ENCODE measurements at places on chromosomes 1 and 21. TPM values are rescaled to one million over a fixed set of nuclear protein-coding genes. Genes with fewer than 3 reads are reported as not detected.

SPRR4 gene
- total RNA-seq, result not detected

- no peaks in the 10 kb centered on the region for H3K27me3 ChIP-seq
- peak overlapping the region; percentile 46 for H3K27ac ChIP-seq
- H3K4me1 ChIP-seq, result peaks cover 74% of the 10 kb centered on the region
- peaks cover 48% of the 10 kb centered on the region for H3K36me3 ChIP-seq
Observed at GRCh38 chr1:88982055-88982454, 10.4 kb downstream of the KYAT3 start.

CACYBP gene
- 354 TPM for total RNA-seq

DNA sequence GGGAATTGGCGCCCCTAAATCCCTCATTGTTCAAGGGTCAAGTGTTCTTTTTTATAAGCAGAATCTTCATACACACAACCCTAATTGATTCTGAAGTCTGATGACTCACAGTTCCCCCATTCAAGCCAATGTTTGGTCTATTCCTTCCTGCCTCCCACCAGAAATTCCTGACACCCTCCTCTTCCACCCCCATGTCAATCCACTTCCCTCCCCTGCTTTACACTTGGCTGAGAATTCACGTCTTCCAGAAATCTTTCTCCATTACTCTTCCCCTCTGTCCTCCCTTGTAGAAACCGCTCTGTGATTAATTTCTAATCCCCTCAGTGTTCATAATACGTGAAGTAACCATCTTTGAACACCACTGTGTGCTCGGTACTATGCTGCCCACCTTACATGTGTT lies 76.2 kb upstream of the CD34 start:
- H3K4me3 ChIP-seq, result no peak overlapping the region
- no peak for DNase-seq
- H3K27ac ChIP-seq, result no peak overlapping the region
- peaks cover 6% of the 10 kb centered on the region for H3K27me3 ChIP-seq
- H3K36me3 ChIP-seq, result no peaks in the 10 kb centered on the region

- H3K4me1 ChIP-seq, result no peaks in the 10 kb centered on the region
- DNase-seq, result no peak
- H3K36me3 ChIP-seq, result no peaks in the 10 kb centered on the region
- no peak overlapping the region for H3K4me3 ChIP-seq
- H3K27me3 ChIP-seq, result peaks cover under 1% of the 10 kb centered on the region
Observed at GRCh38 chr1:43252225-43252624, 17.6 kb upstream of the TMEM125 start.

DNA sequence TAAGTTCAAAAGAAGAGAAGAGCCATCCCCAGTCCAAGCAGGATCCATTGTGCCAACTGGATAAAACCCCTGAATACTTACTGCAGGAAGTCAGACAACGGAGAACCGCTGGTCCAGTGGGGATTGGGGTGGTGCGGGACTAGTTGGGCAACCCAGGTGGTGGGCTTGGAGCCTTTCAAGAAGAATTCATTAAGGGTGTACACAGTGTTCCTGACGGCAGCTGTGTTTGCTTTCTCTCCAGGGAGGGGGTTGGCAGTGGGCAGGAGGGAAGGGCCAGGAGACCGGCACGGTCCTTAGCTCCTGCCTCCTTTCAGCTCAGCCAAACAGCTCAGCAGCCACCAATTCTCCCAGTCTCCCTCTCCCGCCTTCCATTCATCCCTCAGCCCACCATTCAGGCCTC lies 7.1 kb upstream of the CDK18 start:
- no peak overlapping the region for H3K4me3 ChIP-seq
- no peak overlapping the region for H3K27ac ChIP-seq
- H3K36me3 ChIP-seq, result no peaks in the 10 kb centered on the region
- DNase-seq, result no peak
- H3K27me3 ChIP-seq, result peaks cover 17% of the 10 kb centered on the region
- H3K4me1 ChIP-seq, result no peaks in the 10 kb centered on the region

DNA sequence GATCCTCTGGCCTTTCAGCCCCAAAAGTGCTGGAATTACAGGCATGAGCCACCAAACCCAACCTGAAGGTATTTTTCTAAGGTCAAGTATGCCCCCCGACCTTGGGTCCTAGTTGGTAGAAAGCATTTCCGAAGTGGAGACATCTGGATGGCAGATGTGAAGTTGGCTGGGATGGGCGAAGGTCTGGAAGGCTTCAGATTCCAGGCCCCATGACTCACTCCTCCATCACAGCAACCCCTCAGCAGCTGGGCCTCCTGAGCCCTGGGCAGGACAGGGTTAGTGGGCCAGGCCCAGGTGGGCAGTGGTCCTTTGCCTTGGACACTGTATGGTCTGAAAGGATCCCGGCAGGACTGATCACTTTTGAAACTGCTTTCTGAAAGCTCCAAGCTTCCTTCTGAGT lies 23.3 kb downstream of the NAV1 start:
- H3K4me3 ChIP-seq, result no peak overlapping the region
- DNase-seq, result no peak
- H3K27me3 ChIP-seq, result no peaks in the 10 kb centered on the region
- H3K27ac ChIP-seq, result no peak overlapping the region
- no peaks in the 10 kb centered on the region for H3K36me3 ChIP-seq

DNA sequence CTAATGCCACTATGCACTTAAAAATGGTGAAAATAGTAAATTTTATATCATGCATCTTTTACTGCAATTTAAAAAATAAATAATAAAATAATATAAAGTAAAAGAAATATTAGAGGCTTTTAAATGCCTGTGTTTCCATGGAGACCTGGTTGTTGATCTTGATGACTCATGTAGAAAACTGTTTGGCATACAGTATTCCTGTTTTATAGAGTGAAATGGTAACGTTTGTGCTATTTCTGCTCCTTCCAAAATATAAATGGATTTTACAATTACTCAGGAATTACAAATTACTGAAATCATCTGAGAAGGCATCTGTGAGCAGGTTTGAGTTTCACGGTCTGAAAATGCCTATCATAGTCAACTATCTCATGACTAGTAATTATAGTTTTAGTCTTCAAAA lies 98.4 kb upstream of the USP25 start:
- H3K27me3 ChIP-seq, result no peaks in the 10 kb centered on the region
- DNase-seq, result no peak
- H3K36me3 ChIP-seq, result no peaks in the 10 kb centered on the region
- no peak overlapping the region for H3K27ac ChIP-seq
- H3K4me3 ChIP-seq, result no peak overlapping the region
- H3K4me1 ChIP-seq, result no peaks in the 10 kb centered on the region

GRCh38 chr1:25197982-25198662 lies 34.2 kb downstream of the SYF2 start:
- no peaks in the 10 kb centered on the region for H3K36me3 ChIP-seq
- DNase-seq, result peak; percentile 11
- no peak overlapping the region for H3K4me3 ChIP-seq
- no peaks in the 10 kb centered on the region for H3K27me3 ChIP-seq
- peaks cover 10% of the 10 kb centered on the region for H3K4me1 ChIP-seq

TNNT2 gene
- total RNA-seq, result not detected

DNA sequence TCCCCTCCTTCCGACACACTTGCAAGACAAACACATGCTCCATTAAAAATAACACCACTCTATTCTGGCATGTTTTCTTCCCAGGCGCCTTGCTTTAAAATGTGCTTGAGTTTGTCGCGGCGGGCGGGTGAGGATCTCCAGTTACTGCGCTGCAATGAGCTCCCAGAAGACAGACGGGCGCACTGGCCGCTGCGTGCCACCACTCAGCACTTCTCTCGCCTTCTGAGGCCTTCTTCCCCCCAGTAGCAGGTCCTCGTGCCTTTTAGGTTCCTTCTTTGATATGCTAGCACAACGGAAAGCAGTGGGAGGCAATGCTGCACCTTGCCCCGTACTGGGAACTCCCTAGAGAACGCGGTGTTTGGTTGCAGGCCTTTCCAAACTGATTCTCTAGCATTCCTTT lies 279.5 kb upstream of the NR5A2 start:
- no peak for DNase-seq
- H3K4me1 ChIP-seq, result no peaks in the 10 kb centered on the region
- H3K27ac ChIP-seq, result no peak overlapping the region
- no peaks in the 10 kb centered on the region for H3K36me3 ChIP-seq
- no peak overlapping the region for H3K4me3 ChIP-seq

DNA sequence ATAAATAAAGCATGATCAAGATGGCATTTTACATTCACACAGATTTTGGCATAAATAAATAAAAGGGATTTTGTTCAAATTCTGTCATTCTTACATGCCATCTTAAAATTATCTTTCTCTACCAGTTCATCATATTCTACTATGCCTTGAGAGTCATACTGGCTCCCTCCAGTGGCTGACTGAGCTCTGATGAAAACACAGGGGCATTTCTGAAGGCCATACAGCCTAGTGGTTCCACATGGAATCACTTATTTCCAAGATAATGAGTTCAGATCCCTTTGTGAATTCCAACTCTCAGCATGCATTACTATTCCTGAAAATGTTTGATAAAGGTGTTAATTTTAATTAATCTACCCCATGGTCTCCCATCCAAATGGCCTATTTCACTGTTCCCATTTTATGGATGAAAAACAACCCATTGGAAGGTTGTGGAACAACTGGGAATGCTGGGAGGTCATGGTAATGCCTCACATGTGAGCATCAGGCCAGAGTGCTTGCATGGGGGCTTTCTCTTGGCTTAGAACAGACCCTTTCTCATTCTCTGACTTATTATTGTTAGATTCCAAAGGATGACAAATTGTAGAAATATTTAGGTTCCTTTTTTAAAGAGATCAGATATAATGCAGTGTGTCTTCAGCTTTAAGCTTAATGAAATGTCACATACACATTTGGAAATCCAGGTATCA lies 622.4 kb upstream of the PKN2 start:
- H3K4me3 ChIP-seq, result no peak overlapping the region
- peak; percentile 44 for DNase-seq
- no peaks in the 10 kb centered on the region for H3K36me3 ChIP-seq
- no peaks in the 10 kb centered on the region for H3K4me1 ChIP-seq
- peaks cover 5% of the 10 kb centered on the region for H3K27me3 ChIP-seq

- DNase-seq, result no peak
- peaks cover 12% of the 10 kb centered on the region for H3K27me3 ChIP-seq
- H3K27ac ChIP-seq, result no peak overlapping the region
- H3K4me3 ChIP-seq, result no peak overlapping the region
- H3K36me3 ChIP-seq, result no peaks in the 10 kb centered on the region
- H3K4me1 ChIP-seq, result no peaks in the 10 kb centered on the region
Observed at GRCh38 chr1:63124666-63125191, 197.6 kb upstream of the FOXD3 start.

DNA sequence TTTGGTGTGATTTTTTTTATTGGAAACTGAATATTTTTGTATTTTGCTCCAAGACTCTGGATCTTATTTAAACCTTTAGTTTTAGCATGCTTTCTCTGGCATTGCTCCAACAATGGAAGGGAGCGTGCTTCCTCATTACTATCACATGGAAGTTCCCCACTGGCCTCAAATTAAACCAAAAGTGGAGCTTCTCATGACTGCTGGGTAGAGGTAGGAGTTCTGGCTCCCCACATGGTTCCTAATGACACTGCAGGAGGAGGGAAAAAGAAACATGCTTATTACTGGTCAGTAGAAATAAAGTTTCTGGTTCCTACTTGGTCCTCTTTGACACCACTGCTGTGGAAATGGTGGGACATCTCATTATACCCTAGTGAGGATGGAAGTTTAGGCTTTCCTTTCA lies 310.5 kb downstream of the PTGER3 start:
- H3K27me3 ChIP-seq, result no peaks in the 10 kb centered on the region
- H3K36me3 ChIP-seq, result no peaks in the 10 kb centered on the region
- no peak overlapping the region for H3K4me3 ChIP-seq
- no peak for DNase-seq
- H3K27ac ChIP-seq, result no peak overlapping the region
- no peaks in the 10 kb centered on the region for H3K4me1 ChIP-seq

- H3K27ac ChIP-seq, result no peak overlapping the region
- peaks cover 12% of the 10 kb centered on the region for H3K4me1 ChIP-seq
- H3K27me3 ChIP-seq, result peaks cover 1% of the 10 kb centered on the region
Observed at GRCh38 chr1:202283379-202283844, 58.3 kb downstream of the UBE2T start.
